Epithelial cell of prostate (primary cell): ENCODE measurements at places on chromosomes 2 and 18.
A peak's percentile ranks its signal among the peaks of the same experiment; 100 is the strongest.

GRCh38 chr2:159157361-159158209, 128.9 kb downstream of the WDSUB1 start:
- peak; percentile 50 for DNase-seq

- no peak for DNase-seq
Observed at GRCh38 chr2:197324801-197325200, 14.2 kb upstream of the ANKRD44 start.

DNA sequence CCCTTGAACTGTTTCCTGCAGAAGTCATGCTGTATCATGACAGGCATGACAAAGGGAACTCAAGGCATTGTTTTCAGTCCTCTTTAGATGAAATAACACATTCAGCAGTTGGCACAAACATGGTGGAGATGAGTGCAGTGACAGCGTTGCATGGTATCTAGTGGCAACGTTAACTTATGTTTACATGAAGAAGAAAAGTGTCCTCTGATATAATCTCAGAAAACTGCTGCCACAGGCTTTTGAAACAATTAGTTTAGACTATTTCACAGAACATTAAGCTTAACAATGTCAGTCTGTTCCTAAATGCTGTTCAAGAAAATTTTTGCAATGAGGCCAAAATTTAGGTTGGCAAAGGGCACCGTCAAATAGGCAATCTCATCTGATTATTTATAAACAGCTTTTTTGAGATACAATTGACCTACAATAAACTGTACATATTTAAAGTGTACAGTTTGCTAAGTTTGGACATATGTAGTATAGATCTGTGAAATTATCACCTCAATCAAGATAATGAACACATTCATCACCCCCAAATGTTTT, 64.7 kb downstream of the LYPD6B start:
- DNase-seq, result no peak

- no peak for DNase-seq
Observed at GRCh38 chr2:126846241-126846640, 52.4 kb upstream of the TEX51 start.

GRCh38 chr18:22932885-22933205, 283 bp upstream of the RBBP8 start:
- no peak for DNase-seq

DNA sequence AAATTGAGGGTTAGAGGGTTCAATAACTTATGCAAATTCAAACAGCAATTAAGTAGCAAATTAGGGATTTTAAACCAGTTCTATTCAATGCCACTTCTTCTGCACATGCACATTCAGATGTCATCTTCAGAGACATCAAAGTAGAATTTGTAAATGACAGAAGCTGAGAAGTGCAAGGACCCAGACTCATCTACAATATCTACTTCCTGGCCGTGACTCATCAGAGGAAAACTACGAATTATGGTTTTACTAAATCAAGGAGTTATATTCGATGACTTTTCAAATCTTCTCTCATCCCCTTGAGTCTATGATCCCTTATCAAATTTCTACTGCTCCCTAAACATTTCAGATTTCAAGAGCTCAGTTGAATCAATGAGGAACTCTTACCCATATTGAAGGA, 20.0 kb upstream of the STAT4 start:
- no peak for DNase-seq
